Osteoblast (primary cell): ENCODE measurements at places on chromosomes 1 and 21. TPM values are rescaled to one million over a fixed set of nuclear protein-coding genes. Genes with fewer than 3 reads are reported as not detected.

DNA sequence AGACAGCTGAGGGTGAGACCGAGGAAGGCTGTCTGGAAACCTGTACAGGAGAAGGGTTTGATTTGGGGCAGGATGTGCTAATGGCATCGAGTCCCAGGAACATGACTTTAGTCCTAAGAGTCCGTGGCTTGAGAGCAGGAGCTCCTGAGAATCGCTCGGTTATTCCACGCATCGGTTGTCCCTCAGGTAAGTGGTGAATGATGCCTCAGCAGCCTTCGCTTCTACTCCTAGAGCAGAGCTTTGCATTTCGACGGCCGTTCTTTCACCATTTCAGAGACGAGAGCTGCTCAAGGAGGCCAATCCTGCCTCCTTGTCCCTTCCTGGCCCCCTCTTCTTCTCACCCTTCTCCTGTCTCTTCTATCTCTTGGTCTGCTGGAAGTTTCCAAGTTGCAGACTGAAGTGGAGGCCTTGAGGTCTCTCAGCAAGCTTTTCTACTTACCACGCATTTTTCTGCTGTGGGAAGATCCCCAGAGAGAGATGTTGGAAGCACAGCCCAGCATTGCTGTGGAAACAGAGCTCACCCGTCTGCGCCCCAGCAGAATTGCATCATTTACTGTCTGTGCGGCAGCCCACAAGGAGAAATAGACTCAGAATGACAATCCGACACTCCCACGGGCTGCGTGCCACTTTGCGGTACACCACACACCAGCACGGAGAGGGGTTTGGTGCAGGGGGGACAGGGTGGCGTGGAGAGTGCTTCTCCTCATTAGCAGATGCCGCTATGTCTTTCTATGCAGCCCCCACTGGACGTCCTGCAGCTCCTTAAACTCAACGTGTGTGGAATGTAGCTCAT is 270.7 kb upstream of the C1orf174 start:
- peak; percentile 23 for DNase-seq

GRCh38 chr1:151130987-151131586 is 15.3 kb downstream of the SEMA6C start:
- DNase-seq, result peak; percentile 98

- no peak for DNase-seq
These were observed 146.3 kb upstream of the ETV3 start for GRCh38 chr1:157284451-157284850.

GRCh38 chr1:41412748-41413147 is 51.5 kb downstream of the FOXO6 start:
- no peak for DNase-seq

DNA sequence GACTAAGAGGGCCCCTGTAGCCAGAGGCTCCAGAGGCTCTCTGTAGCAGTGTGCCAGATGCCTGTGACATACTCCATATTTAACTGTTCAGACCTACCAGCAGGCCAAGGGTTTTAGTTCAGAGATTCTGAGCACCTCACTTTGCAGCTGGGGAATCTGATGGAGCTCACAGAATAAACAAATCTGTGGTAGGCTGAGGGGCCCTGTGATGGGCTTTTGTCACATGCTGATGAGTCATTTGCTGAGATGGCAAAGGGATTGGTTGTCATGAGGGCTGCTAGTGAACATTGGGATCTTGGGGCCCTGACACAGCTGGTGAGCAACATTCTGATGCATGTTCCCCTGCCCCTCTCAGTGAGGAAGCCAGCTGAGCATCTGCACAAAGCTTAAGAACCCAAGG is 482.2 kb downstream of the CAMTA1 start:
- no peak for DNase-seq

GRCh38 chr21:36959020-36959835 is 7.2 kb downstream of the HLCS start:
- DNase-seq, result no peak

- no peak for DNase-seq
These were observed 135.1 kb downstream of the RRAGC start for GRCh38 chr1:38724160-38725131.

DNA sequence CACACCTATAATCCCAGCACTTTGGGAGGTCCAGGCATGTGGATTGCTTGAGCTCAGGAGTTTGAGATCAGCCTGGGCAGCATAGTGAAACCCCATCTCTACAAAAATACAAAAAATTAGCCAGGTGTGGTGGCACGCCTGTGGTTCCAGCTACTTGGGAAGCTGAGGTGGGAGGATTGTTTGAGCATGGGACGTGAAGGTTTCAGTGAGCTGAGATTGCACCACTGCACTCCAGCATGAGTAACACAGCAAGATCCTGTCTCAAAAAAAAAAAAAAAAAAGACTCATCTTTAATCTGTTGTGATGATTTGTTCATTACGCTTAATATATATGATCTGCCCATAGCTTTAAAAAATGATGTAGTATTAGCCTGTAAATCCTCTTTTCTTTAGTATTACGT is 44.0 kb downstream of the OR10J1 start:
- no peak for DNase-seq

GRCh38 chr1:234918961-234919761 is 209.5 kb downstream of the TOMM20 start:
- no peak for DNase-seq

DNA sequence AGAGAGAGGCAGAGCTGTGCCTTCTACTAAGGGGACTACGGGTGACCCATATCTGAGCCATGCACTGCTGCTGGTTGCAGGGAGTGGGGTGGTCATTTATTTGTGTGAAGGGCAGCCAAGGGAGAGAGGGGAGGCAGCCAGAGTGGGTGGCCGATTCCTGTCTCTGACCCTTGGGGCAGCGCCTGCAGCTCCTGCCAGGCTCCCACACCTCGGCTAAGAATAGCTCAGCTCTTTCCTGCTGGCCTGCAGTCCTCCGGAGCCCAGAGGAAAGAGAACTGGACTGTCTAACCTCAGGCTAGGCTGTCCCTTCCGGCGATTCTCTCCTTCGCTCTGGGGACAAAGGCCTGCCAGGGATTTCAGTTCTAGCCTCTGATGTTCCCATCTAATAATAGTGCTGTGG is 11.6 kb upstream of the CD34 start:
- no peak for DNase-seq

- DNase-seq, result no peak
These were observed 23.1 kb upstream of the RGS4 start for GRCh38 chr1:163046071-163046470.

GRCh38 chr1:154411525-154411924 is 6.4 kb downstream of the IL6R start:
- no peak for DNase-seq

- DNase-seq, result no peak
These were observed 265.5 kb downstream of the PTPRC start for GRCh38 chr1:198904321-198904720.

- DNase-seq, result peak; percentile 88
These were observed 1.0 kb upstream of the FOXO6 start for GRCh38 chr1:41360074-41360785.

- DNase-seq, result no peak
These were observed 140.0 kb upstream of the LMO4 start for GRCh38 chr1:87188640-87189039.

DNA sequence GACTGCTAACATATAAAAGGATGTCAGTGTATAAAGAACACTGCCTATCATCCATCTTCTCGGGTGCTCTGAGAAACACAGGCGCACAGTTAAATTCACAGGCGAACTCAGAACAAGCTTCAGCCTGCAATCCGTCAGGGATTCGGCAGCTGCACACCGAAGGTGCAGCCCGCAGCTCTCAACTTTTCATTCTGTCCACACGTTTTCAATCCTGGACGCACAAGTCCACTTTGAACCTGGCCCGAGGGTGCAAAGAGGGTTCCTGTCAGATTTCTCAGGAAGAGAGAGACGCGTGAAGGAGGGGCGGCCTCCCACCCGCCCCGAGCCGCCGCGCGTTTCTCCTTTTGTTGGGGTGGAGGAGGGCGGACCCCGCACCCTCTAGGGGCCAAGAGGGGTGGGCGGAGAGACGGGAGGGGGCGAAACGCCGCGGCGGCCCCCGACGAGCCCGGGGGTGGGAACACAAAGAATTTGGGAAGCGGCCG is 724 bp downstream of the DOCK7 start:
- DNase-seq, result peak; percentile 79

- DNase-seq, result peak; percentile 99
These were observed 10.0 kb downstream of the SCNN1D start for GRCh38 chr1:1290238-1290731.

GRCh38 chr1:6145864-6146410 is 34.2 kb downstream of the CHD5 start:
- no peak for DNase-seq

GRCh38 chr1:186536273-186536890 is 75.5 kb upstream of the PDC start:
- peak; percentile 4 for DNase-seq

DNA sequence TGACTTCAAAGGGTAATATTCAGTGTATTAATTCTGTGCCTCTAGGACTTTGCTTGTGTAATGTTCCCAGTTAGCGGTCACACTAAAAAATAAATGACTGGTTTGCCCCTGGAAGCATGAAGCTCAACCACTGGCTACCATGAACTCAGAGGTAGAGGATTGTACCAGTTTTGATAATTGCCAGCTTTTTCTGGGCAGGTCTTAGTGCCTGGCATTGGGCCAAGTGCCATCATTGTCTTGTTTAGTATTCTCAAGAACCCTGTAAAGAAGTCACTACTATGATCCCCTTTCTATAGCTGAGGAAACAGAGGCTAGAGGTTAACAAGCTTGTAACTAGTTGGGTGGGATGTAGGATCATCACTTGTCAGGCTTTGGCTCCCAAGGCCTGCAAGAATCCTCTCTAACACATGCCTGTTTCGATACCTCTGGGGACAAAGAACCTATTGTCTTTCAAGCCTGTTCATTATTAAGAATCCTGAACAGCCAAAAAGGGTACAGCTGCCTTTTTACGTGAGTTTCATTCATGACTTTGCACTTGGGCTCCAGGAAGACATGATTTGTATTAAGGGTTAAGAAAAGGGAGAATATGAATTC is 121.9 kb upstream of the JUN start:
- no peak for DNase-seq

GRCh38 chr21:24424776-24425175 is 1182.5 kb downstream of the MRPL39 start:
- DNase-seq, result no peak

DNA sequence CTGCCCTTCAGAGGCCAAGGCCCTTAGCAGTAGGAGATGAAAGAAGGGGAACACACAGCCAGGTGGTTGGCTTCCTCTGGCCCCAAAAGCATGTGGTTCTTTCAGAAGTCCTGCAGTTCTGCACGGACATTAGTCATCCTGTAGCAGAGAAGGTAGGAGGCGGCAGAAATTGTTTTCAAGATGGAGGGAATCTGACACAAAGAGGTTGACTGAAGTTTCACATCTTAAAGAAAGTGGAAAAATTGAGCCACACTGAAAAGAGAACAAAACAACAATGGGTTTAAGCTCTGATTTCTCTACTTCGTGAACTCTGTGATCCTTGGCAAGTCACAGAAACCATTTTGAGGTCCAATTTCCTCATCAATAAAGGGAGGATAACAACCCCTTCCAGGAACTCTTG is 125.3 kb upstream of the DNAH14 start:
- DNase-seq, result no peak

DNA sequence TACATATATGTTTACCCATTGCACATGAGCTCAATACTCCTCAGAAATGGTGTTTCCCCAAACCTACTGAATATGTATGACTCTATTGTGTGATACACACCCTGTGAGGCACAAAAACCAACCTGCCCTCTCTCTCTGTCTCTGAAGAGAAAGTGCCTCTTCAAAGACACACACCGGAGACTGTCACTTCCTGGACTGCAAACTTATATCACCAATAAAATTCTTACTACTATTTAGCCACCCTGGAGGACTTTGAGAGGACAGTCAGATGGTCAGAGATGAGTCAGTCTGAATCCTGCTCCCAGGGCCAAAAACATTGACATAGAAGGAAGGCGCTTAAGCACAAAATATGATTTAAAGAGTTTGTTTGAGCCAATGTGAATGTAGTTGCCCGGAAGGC is 110.4 kb downstream of the PPIAL4G start:
- peak; percentile 80 for DNase-seq

- DNase-seq, result peak; percentile 54
These were observed 42.4 kb downstream of the PTPRC start for GRCh38 chr1:198681252-198681651.

DNA sequence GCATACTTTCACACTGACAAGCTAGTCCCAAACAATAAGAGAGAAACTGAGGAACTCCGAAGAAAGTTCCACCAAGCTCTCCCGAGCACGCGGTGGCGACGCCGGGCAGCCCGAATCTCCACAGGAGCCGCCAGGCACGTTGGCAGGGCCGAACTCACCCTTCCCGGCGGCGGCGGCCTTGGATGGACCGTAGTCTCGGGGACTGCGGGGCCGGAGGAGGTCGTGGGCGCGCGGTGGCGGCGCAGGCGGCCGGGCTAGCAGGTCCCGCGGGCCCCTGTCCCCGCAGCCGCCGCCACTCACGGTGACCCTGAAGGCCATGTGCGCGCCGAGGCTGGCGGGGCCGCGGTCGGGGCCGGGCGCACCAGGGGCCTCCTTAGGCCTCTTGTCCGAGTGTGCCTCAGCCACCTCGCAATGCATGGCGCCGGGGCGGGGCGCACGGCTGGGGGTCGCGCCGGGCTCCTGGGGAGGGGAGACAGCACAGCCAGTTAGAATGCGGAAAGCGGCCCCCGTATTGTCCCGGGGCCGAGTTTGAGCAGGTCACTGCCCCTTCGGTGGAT is 1.2 kb downstream of the GLIS1 start:
- peak; percentile 23 for DNase-seq

DNA sequence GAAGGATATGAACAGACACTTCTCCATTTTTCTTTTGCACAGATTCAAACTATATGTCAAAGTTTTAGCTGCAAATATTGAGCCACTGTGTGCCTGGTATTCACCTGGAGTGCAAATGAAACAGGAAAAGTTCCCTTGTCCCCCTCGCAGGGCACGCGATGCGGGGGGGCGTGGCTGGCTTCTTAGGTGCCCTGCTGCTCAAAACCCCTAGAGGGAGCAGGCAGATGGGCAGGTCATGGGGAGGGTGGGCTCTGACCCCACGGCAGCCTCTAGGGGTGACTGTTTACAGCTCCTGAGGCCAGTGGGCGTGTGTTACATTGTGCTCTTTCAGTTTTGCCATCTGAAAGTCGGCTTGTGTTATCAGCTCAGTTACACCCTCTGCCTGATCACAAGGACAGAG is 931.2 kb upstream of the B3GALT2 start:
- no peak for DNase-seq

- DNase-seq, result peak; percentile 38
These were observed 243.0 kb downstream of the SLC45A1 start for GRCh38 chr1:8560611-8561544.

SH3BGR gene
- 1.4 and 2.1 TPM in 2 replicates for total RNA-seq

EFNA3 gene
- 1.4 and 2.1 TPM in 2 replicates for total RNA-seq

SLC6A9 gene
- 18.5 and 19.4 TPM in 2 replicates for total RNA-seq

TMPRSS3 gene
- total RNA-seq, result not detected in 2 replicates

PLK3 gene
- total RNA-seq, result 33.7 and 35.1 TPM in 2 replicates

SAMD13 gene
- under 0.01 and 0.29 TPM in 2 replicates for total RNA-seq

C1orf105 gene
- total RNA-seq, result not detected in 2 replicates

FCRL4 gene
- not detected in 2 replicates for total RNA-seq

ASCL5 gene
- not detected in 2 replicates for total RNA-seq

PLD5 gene
- not detected in 2 replicates for total RNA-seq

VAV3 gene
- 0.59 and 0.72 TPM in 2 replicates for total RNA-seq

EFCAB14 gene
- 61.3 and 63.7 TPM in 2 replicates for total RNA-seq

CFAP45 gene
- 0.29 and 0.36 TPM in 2 replicates for total RNA-seq
